ENCODE measurements at places on chromosomes 1 and 21. TPM values are rescaled to one million over a fixed set of nuclear protein-coding genes. Genes with fewer than 3 reads are reported as not detected.
A peak's percentile ranks its signal among the peaks of the same experiment; 100 is the strongest.

GRCh38 chr1:58003059-58003458, 543.5 kb downstream of the OMA1 start:
- H3K4me1 ChIP-seq: no peaks in the 10 kb centered on the region
- no peak overlapping the region for H3K4me3 ChIP-seq
- no peaks in the 10 kb centered on the region for H3K36me3 ChIP-seq
- H3K27me3 ChIP-seq: peaks cover 3% of the 10 kb centered on the region
- no peak for DNase-seq
- H3K27ac ChIP-seq: no peak overlapping the region

DNA sequence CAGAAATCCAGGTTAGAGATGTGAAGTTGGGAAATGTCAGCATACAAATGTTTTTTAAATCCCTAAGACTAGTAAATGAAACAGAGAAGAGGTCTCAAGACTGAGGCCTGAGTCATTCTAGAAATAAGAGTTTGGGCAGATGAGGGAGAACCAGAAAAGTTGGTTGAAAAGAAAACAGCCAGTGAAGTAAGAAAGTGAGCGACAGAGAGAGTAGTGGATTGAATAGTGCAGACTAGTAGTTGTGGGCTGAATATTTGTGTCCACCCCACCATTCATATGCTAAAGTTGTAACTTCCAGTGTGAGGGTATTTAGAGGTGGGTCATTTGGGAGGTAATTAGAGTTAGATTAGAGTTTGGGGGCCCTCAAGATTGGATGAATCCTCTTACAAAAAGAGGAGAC, 889.2 kb downstream of the TTLL7 start:
- H3K27me3 ChIP-seq: no peaks in the 10 kb centered on the region
- H3K4me3 ChIP-seq: no peak overlapping the region
- no peaks in the 10 kb centered on the region for H3K36me3 ChIP-seq
- H3K4me1 ChIP-seq: no peaks in the 10 kb centered on the region

- H3K36me3 ChIP-seq: no peaks in the 10 kb centered on the region
- H3K4me1 ChIP-seq: peaks cover 1% of the 10 kb centered on the region
- no peak overlapping the region for H3K4me3 ChIP-seq
These were observed 5.7 kb upstream of the MOB3C start for GRCh38 chr1:46622344-46622743.

- no peak for DNase-seq
- H3K4me1 ChIP-seq: peaks cover 20% of the 10 kb centered on the region
- H3K27me3 ChIP-seq: no peaks in the 10 kb centered on the region
- H3K4me3 ChIP-seq: no peak overlapping the region
These were observed 30.4 kb upstream of the EYA3 start for GRCh38 chr1:28118640-28119307.

- peaks cover 100% of the 10 kb centered on the region for H3K27me3 ChIP-seq
- no peak for DNase-seq
- peaks cover 47% of the 10 kb centered on the region for H3K4me1 ChIP-seq
- peak overlapping the region; percentile 6 for H3K27ac ChIP-seq
- H3K36me3 ChIP-seq: no peaks in the 10 kb centered on the region
- peak overlapping the region; percentile 42 for H3K4me3 ChIP-seq
These were observed 856 bp downstream of the LHX9 start for GRCh38 chr1:197917805-197918651.

DNA sequence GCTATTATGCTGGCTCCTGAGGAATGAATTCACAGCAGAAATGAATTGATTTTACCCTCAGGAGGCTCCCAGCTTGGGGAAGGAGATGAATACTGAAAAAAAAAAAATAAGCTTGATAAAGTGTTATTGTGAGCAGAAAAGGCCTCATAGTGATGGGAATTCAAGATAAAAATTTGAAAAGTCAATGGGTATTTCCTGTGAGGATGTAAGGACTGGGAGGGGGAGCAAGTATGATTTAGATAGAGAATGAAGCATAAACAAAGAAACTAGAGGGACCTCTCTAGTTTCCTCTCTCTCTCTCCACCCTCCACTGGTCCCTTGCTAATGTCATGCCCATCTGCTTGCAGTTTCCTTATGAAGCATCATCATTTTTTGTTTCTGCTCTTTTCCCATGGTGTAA, 439.0 kb upstream of the PLXNA2 start:
- no peaks in the 10 kb centered on the region for H3K36me3 ChIP-seq
- no peak overlapping the region for H3K4me3 ChIP-seq
- no peaks in the 10 kb centered on the region for H3K4me1 ChIP-seq
- no peak overlapping the region for H3K27ac ChIP-seq

DNA sequence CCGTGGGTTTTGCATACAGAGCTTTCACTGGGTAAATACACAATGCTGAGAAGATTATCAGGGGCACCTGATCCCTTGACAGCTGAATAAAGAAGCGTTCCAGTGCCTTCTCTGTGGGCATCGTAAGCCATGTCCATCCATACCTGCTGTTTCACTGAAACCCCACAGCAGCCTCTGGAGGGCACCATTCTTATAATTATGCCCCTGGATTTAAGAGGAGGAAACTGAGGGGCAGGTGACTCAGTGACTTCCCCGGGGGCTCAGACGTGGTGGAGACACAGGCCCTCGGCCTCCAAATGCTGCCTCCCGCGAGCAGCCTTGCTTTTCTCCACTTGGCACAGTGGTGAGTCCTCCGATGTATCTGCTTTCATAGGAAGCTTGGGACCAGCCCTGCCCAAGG, 56.7 kb downstream of the B3GALT5 start:
- no peak overlapping the region for H3K4me3 ChIP-seq
- no peaks in the 10 kb centered on the region for H3K4me1 ChIP-seq
- no peaks in the 10 kb centered on the region for H3K27me3 ChIP-seq
- no peaks in the 10 kb centered on the region for H3K36me3 ChIP-seq
- H3K27ac ChIP-seq: no peak overlapping the region
- DNase-seq: no peak

GRCh38 chr1:57089855-57090254, 124.0 kb upstream of the C8B start:
- H3K4me1 ChIP-seq: no peaks in the 10 kb centered on the region
- H3K27ac ChIP-seq: no peak overlapping the region
- H3K36me3 ChIP-seq: no peaks in the 10 kb centered on the region
- no peaks in the 10 kb centered on the region for H3K27me3 ChIP-seq
- DNase-seq: no peak

- H3K4me1 ChIP-seq: peaks cover 19% of the 10 kb centered on the region
- peak within 1 kb of the TSS; percentile 40 for H3K4me3 ChIP-seq
- H3K27me3 ChIP-seq: peaks cover 72% of the 10 kb centered on the region
- H3K27ac ChIP-seq: no peak within 1 kb of the TSS
- H3K36me3 ChIP-seq: no peaks in the 10 kb centered on the region
These were observed at the start of gene CSMD2 for GRCh38 chr1:34164771-34165391. Gene CSMD2 (minus strand): TSS chr1:34165230. CDS start chr1:34165097, 133 bp downstream.

- no peaks in the 10 kb centered on the region for H3K27me3 ChIP-seq
- no peak overlapping the region for H3K4me3 ChIP-seq
- no peaks in the 10 kb centered on the region for H3K4me1 ChIP-seq
- no peaks in the 10 kb centered on the region for H3K36me3 ChIP-seq
- H3K27ac ChIP-seq: no peak overlapping the region
- DNase-seq: no peak
These were observed 49.7 kb downstream of the ELAVL4 start for GRCh38 chr1:50158421-50158820.

PTPN22 gene
- 12.2 TPM for total RNA-seq

CXADR gene
- 29.0 TPM for total RNA-seq

HLX gene
- total RNA-seq: 14.9 TPM

RAB7B gene
- 7.0 TPM for total RNA-seq

Measured in upper lobe of right lung (tissue), 1 donor.